Naive thymus-derived CD4-positive, alpha-beta T cell (primary cell): ENCODE measurements at places on chromosomes 16 and 17.
A peak's percentile ranks its signal among the peaks of the same experiment; 100 is the strongest.

- DNase-seq, result no peak
Observed at GRCh38 chr17:81419886-81420768, 24.9 kb downstream of the BAHCC1 start.

DNA sequence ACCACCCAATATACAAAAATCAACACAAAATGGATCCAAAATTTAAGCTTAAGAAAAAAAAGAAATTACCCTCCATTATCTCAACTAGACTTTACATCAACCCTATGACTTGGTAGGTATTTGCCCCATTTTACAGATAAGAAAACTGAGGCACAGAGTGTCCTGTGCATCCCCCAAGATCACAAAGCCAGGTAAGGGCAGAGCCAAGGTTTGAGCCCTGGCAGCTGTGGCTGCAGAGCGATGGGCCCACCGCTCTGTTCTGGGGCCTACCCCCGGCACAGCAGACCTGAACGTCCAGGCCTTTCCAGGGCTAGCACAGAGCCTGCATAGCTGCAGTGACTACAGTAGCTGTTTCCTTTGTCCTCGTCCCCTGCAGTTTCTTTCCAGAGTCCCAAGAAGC, 417.6 kb downstream of the SOX9 start:
- no peak for DNase-seq

GRCh38 chr16:88527186-88527936, 42.8 kb upstream of the ZC3H18 start:
- DNase-seq, result peak; percentile 75

GRCh38 chr17:8849311-8850041, 18.0 kb downstream of the PIK3R6 start:
- DNase-seq, result no peak

GRCh38 chr17:73281928-73282327, 20.2 kb upstream of the CPSF4L start:
- no peak for DNase-seq

GRCh38 chr16:58026139-58026704, 668 bp downstream of the MMP15 start:
- no peak for DNase-seq

GRCh38 chr17:68577497-68577821, 23.7 kb downstream of the FAM20A start:
- DNase-seq, result no peak

- peak; percentile 59 for DNase-seq
Observed at GRCh38 chr16:14529010-14529669, 100.9 kb downstream of the PARN start.
